Activated T-helper 1 cell treated with anti-CD3 and anti-CD28 coated beads, Interleukin-12 subunit alpha, Interleukin-12 subunit beta, Interleukin-2, Interleukin-4 antibody, amounts not matched to agents 30 ng/mL and 10 ng/mL and 1 ng/mL, durations not matched to agents 14 hours and 24 hours and 36 hours (primary cell): ENCODE measurements at places on chromosomes 3 and 15.
A peak's percentile ranks its signal among the peaks of the same experiment; 100 is the strongest.

DNA sequence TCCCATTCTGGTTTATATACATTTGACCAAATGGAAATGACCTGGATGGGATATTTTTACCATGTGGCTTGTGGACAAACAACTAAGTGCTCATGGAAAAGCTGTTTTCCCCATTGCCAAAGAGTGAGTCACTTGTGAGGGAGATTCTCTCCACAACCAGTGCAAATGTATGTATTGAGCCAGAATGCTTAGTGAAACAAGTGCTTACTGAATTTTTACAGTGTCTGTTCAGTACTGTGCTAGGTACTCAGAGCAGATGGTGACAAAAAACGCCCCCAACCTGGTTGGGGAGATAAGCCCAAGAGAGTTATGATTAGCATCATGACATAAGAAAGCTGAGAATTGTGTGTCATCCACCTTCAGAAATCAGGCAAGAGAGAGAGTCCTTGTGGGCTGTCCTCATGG, 2.3 kb downstream of the CHP1 start:
- H3K4me3 ChIP-seq: no peak overlapping the region
- peaks cover 29% of the 10 kb centered on the region for H3K4me1 ChIP-seq
- H3K27ac ChIP-seq: no peak overlapping the region
- H3K27me3 ChIP-seq: no peaks in the 10 kb centered on the region

DNA sequence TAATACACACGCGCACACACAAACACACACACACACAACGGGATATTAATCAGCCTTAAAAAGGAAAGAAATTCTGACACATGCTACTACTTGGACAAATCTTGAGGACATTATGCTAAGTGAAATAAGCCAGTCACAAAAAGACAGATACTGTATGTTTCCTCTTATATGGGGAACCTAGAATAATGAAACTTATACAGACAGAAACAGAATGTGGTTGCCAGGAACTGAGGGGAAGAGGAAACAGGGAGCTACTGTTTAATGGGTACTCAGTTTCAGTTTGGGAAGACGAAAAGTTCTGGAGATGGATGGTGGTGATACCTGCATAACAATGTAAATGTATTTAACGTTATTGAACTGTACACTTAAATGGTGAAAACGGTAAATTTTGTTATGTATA, 20.2 kb downstream of the ICE2 start:
- H3K4me3 ChIP-seq: no peak overlapping the region
- peaks cover 9% of the 10 kb centered on the region for H3K4me1 ChIP-seq
- peaks cover 18% of the 10 kb centered on the region for H3K36me3 ChIP-seq
- H3K27me3 ChIP-seq: no peaks in the 10 kb centered on the region
- DNase-seq: no peak

DNA sequence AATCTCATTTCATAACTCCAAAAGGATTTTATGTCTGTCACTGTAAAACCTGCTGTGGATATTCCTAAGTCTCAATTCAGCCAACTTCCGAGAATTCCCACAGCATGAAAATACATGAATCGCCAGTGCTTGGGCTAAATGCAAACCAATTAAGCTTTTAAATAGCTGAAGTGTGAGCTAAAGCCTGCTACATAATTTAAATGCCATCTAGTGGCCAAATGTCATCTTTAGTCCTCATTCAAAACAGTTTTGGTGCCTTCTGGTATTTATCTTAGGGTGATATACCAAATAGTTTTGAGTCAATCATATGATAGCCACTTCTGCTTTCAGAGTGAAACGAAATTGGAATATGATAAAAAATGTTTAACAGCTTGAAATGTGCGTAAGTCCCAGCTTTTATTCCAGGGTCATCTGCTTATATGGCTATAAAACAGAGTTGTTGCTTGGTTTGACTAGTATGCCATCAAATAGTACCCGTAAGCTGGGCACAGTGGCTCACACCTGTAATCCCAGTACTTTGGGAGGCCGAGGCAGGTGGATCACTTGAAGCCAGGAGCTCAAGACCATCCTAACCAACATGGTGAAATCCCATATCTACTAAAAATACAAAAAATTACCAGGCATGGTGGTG, 41.8 kb upstream of the CCNL1 start:
- H3K36me3 ChIP-seq: peaks cover 1% of the 10 kb centered on the region
- H3K27me3 ChIP-seq: peaks cover 18% of the 10 kb centered on the region
- DNase-seq: no peak

- H3K36me3 ChIP-seq: no peaks in the 10 kb centered on the region
- H3K27ac ChIP-seq: no peak overlapping the region
- peaks cover 35% of the 10 kb centered on the region for H3K27me3 ChIP-seq
- peaks cover 5% of the 10 kb centered on the region for H3K4me1 ChIP-seq
- H3K4me3 ChIP-seq: peak overlapping the region; percentile 77
Measured at GRCh38 chr15:40252438-40253166, 13.7 kb downstream of the PAK6 start.

- DNase-seq: no peak
- no peaks in the 10 kb centered on the region for H3K27me3 ChIP-seq
- H3K36me3 ChIP-seq: no peaks in the 10 kb centered on the region
- H3K4me1 ChIP-seq: no peaks in the 10 kb centered on the region
- no peak overlapping the region for H3K4me3 ChIP-seq
Measured at GRCh38 chr3:61946570-61947324, 385.4 kb downstream of the PTPRG start.

GRCh38 chr3:60343831-60344230, 907.4 kb downstream of the FHIT start:
- no peak overlapping the region for H3K4me3 ChIP-seq
- H3K4me1 ChIP-seq: no peaks in the 10 kb centered on the region
- H3K27me3 ChIP-seq: no peaks in the 10 kb centered on the region
- DNase-seq: no peak
- peaks cover 7% of the 10 kb centered on the region for H3K36me3 ChIP-seq
- H3K27ac ChIP-seq: no peak overlapping the region

GRCh38 chr3:31011380-31011779, 116.9 kb upstream of the GADL1 start:
- no peak overlapping the region for H3K27ac ChIP-seq
- H3K4me1 ChIP-seq: peaks cover 17% of the 10 kb centered on the region
- DNase-seq: no peak
- no peak overlapping the region for H3K4me3 ChIP-seq
- H3K27me3 ChIP-seq: no peaks in the 10 kb centered on the region
- peaks cover 1% of the 10 kb centered on the region for H3K36me3 ChIP-seq

DNA sequence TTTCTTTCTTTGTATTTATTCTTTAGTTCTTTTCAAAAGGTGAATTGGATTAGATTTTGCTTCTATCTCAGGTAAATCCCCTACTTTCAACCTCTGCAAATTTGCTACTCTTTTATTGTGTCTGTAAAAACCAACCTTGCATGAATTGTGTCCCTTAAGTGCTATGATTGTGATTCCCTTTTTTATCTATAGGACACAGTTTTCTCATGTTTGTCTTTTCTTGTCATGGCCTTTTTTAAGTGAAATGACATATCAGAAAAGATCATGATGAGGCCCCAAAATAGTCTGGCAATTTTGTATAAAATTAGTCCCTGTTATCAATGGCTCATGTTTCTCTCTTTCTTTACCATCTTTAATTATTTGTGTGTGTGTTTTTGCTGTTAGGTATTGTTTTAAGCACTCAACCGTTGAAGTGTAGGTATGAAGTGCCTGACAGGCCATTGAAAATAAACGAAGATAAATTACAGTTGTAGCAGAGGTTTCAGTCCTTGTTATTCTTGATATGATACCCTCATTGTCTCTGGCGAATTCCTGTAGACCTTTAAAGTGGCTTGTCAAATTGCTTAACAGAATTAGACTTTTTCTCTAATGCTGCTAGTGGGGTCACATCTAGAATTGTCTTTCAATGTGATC, 184.3 kb downstream of the UBE2E2 start:
- no peak overlapping the region for H3K4me3 ChIP-seq
- H3K27ac ChIP-seq: no peak overlapping the region
- no peaks in the 10 kb centered on the region for H3K4me1 ChIP-seq
- peaks cover 2% of the 10 kb centered on the region for H3K27me3 ChIP-seq
- H3K36me3 ChIP-seq: no peaks in the 10 kb centered on the region
- no peak for DNase-seq

- DNase-seq: no peak
- H3K27ac ChIP-seq: no peak overlapping the region
- H3K4me1 ChIP-seq: no peaks in the 10 kb centered on the region
- H3K36me3 ChIP-seq: no peaks in the 10 kb centered on the region
Measured at GRCh38 chr15:36529296-36530011, 50.0 kb upstream of the CDIN1 start.

- H3K4me3 ChIP-seq: no peak overlapping the region
- no peaks in the 10 kb centered on the region for H3K4me1 ChIP-seq
- no peak overlapping the region for H3K27ac ChIP-seq
- no peaks in the 10 kb centered on the region for H3K36me3 ChIP-seq
- H3K27me3 ChIP-seq: peaks cover 10% of the 10 kb centered on the region
Measured at GRCh38 chr15:61685971-61686370, 374.3 kb downstream of the VPS13C start.

DNA sequence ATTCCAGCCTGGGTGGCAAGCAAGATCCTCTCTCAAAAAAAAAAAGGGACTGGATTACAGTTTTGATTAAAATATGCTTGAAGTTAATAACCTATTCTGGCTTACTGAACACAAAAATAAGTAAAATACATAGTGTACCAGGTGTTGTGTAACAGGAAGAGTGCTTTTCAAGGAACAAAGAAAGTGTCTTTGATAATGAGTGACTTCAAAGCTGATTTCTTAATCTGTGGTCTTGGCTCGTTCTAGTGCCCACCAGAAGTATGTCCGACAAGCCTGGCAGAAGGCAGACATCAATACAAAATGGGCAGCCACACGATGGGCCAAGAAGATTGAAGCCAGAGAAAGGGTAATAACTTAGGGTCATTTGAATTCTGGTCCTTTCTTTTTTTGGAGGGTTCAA, 4.0 kb downstream of the RPL14 start:
- no peaks in the 10 kb centered on the region for H3K27me3 ChIP-seq
- H3K27ac ChIP-seq: no peak overlapping the region
- no peak for DNase-seq
- H3K36me3 ChIP-seq: peaks cover 64% of the 10 kb centered on the region

DNA sequence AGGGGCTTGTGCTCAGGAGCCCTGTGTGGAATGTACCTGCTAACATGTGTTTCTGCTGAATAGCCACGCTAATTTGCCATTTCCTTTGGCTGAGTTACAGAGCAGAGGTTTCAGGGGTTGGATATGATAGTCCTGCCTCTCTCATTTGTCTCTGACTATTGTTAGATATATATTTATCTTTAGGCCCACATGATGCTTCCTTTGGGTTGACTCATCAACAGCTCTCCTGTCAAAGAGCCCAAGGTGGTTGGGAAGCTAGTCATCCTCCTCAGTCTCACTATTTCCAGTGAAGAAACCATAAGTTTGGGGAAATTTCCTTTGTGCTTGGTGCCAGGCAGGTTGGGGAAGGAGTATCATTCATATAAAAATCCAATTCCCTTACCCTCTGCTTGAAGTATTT, 1194.6 kb downstream of the ZPLD1 start:
- H3K36me3 ChIP-seq: no peaks in the 10 kb centered on the region
- H3K4me3 ChIP-seq: no peak overlapping the region
- no peak overlapping the region for H3K27ac ChIP-seq
- no peaks in the 10 kb centered on the region for H3K27me3 ChIP-seq
- H3K4me1 ChIP-seq: no peaks in the 10 kb centered on the region

DNA sequence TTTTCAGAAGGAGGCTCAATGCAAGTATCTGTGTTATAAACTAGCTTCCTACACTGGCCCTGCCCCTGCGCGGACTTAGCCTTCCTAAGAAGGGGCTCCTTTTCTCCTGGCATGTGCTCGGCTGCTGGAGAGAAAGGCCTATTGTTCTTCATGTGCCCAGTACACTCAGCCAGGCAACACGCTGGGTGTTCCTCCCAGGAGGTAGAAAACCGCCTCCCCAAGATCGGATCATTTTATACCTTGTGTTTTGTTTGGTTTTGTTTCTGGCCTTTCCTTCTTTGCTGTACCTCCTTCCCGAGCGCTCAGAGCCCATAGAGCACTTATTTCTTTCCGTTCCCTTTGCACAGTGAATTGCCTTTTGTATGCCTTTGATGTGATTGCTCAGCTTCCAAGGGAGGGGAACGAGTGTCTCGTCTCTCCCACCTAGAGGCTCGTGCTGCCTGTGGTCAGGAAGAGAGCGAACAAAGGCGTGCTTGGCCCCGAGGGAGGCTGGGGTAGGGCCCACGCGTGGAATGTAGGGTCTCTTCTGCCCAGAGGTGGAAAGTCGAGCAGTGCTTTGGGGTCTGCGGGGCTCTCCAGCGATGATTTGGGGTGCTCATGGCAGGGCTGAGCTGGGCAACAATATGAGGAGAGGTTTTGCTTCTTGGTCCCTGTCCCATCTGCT, 30.0 kb downstream of the CCNL1 start:
- H3K4me3 ChIP-seq: peak overlapping the region; percentile 52
- H3K27me3 ChIP-seq: no peaks in the 10 kb centered on the region

DNA sequence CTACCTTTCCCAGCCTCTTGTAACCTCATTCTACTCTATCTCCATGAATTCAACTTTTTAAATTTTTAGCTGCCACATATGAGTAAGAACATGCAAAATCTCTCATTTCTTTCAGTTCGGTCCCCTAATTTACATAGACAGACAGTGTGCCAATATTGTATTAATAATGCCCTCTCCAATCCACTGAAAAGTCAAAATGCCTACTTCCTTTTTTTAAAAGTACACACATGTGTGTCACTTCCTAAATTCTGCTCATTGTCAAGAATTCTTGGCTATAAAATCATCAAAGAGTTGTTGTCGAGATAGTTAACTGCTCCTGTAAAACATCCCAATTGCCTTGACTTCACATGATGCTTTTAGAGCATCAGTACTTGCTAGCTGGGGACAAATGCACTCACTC, 84.2 kb upstream of the IL12A start:
- peaks cover 27% of the 10 kb centered on the region for H3K27me3 ChIP-seq
- H3K4me3 ChIP-seq: no peak overlapping the region
- no peaks in the 10 kb centered on the region for H3K36me3 ChIP-seq
- DNase-seq: no peak
- H3K27ac ChIP-seq: no peak overlapping the region
